NCI-H526 (cell line): ENCODE measurements at places on chromosomes 12 and 14.

GRCh38 chr12:83920821-83921547 is 991.6 kb downstream of the SLC6A15 start:
- DNase-seq: no peak

DNA sequence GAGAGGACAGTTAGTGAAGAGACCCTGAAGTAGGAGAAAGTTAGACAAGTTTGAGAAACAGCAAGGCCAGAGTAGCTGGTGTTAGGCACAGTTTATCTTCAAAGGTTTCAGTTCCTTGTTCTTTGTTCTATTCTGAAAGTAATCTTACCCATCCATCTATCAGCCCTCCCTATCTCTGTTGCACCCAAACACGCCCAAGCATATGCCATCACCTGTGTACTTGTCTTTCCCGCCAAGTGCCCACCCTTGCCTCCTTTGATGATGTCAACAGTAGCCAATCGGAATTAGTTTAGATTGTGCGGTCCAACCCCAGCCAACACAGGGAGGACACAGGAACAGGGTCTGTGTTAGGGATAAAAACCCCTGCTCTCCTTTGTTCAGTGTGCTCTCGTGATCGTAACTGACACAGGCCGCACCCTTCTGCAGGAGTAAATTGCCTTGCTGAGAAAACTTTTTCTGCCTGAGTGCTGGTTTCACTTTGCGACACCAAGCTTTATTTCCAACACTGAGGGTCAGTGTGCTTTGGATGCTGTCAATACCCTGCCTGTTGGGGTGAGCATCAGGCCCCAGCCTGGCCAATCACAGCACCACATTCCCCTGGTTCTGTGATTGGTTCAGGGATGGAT is 4.7 kb upstream of the TMEM229B start:
- DNase-seq: no peak

DNA sequence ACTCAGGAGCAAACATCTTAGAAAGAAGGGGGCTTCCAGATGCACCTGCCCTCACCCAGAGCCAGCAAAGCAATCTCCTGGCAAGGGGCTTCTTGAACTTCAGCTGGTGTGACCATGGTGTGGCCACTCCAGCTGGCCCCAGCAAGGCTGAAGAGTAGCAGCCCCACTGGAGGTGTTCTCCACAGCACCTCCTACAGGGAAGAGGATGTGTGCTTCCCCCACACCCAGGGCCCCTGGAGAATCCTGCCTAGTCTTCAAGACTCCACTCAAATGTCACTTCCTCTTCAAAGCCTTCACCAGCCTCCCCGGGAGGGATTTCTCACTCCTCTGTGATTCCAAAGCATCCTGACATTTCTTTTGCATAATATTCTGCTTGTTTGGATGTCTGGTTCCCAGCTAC is 8.5 kb downstream of the RAB15 start:
- no peak for DNase-seq

- DNase-seq: peak; percentile 55
These were observed 4.6 kb downstream of the ZNF384 start for GRCh38 chr12:6684609-6685008.

DNA sequence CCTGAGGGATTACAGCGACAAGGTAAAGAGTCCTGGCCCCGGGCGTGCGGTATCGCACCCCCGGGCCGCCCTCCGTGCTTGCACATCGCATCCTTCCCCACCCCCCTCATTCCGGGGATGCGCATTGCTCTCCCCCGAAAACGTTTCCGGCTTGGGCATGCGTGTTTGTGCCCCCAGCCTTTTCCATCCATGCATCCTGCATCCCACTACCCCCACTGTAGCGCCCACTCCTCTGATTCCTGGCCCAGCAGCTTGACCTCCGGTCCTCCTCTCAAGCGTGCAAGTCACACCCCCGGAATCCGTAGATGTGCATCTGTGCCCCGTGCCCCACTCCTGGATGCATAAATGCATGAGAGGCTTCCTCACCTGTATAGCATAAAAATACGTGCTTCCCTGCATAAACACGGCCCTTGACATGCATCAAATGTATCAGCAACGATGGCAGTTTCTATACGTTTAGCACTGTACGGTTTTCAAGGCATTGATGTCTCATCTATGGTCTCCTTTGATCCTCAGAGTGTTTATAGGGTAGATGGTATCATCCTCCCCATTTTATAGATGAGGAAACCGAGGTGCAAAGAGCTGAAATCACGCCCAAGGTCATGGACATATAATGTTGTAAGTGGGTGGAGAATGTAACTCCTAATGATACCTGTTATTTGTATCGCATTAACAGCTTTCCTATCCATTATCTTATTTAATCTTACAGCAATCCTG is 484 bp downstream of the RIC8B start:
- peak; percentile 47 for DNase-seq

GRCh38 chr12:116474899-116475298 is 84.3 kb upstream of the MAP1LC3B2 start:
- DNase-seq: no peak

DNA sequence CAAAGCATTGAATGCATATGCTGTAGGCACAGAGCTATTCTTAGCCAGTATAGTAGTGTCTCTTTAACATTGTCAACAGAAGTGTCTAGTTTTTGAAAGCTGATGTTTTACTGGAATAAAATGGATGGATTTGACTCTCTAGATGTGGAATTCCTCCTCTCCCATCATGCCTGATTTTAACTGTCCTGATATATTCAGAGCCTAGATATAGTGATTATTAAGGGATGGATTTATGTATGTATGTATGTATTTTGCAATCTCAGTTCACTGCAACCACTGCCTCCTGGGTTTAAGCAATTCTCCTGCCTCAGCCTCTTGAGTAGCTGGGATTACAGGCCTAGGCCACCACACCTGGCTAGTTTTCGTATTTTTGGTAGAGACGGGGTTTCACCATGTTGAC is 144.8 kb upstream of the NAV3 start:
- no peak for DNase-seq

DNA sequence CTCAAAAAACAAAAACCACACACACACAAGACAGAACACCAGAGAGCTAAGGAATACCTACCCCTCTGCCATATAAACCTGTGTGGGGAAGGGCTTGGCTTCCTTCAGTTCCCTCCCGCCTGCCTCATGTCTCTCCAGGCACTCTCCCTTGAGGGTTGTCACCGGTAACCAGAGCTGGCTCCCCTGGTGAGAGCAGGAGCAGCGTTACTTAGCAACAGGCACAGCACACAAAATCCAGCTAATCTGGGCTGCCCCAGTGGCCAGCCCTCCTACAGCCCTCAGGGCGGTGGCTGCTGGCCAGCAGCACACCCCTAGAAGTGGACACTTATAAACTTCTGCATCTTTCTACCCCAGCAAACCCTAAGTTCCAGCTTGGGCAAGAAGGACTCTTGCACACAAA is 21.6 kb upstream of the NR4A1 start:
- DNase-seq: peak; percentile 80

- DNase-seq: no peak
These were observed 85.7 kb downstream of the NOC4L start for GRCh38 chr12:132229926-132230325.

DNA sequence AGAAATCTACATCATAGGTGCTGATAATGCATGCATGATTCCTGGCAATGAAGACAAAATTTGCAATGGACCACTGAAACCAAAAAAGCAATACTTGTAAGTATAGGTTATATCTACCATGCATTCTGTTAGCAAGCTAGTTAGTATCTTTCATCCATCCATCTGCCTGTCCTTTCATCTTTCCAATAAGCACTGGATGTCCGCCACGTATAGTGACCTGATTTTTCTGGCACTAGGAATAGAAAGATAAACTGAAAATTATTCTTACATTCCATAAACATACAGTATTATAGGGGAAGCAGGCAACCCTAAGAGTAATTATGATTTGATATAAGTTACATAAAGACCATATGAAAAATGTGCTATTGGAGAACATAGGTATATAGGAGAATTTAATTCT is 87.2 kb upstream of the MYF6 start:
- DNase-seq: no peak

DNA sequence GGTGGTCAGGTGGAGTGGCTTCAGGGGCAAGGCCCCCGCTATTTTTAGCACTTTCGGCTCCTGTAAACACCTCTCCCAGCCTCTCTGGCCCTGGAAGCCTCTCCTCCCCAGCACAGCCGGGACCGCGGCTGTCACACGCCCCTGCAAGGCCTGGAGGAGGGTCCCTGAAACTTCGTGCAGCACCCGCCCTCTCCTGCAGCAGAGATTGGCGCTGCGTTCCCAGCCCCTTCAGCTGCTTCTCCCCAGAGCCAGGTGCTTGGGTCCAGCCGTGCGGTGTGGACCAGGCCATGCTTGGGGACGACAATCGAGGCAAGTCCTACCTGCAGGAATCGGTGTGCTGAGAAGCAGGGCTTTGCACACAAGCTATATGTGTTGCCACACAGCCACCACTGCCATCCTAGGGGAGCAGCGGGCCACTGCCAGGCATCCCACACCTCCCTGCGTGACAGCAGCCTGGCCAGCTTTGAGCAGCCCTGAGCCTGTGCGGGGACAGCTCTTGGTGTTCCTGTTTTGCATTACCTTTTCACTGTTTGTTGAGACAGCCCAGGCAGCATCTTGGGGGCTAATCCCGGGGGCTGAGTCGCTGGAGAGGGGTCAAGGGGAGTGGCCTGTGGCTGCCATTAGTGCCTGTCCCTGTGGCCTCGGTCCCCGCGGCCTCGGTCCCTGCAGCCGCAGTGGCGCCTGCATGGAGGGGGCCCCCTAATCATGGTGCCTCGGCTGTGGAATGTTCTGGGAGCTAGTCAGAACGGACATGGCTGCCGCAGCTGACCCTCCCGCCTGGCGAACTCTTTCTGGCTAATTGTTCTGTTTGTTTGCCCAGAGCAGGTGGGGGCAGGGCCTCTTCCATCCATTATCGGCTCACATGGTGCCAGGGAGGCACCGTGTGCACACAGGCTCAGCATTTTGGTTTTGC is 27.6 kb upstream of the TRAF3 start:
- DNase-seq: peak; percentile 19

DNA sequence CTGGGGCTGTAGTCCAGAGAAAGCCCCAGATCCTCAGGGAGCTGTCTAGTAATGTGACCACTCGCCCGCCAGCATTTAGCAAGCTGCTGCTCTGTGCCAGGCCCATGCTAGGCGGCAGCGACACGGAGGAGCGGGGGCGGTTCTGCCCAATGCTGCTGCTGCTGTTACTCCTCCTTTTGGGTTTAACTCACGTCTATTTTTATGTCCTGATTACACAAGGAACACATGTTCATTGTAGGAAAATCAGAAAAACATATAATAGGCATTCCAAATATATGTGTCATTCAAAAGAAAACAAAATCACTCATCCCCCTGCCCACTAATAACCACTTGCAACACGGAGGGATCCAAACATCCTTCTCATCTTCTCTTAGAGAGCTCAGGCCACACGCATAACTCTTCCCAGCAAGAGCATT is 30.4 kb downstream of the CCDC92 start:
- no peak for DNase-seq

- no peak for DNase-seq
These were observed 50.8 kb downstream of the DGLUCY start for GRCh38 chr14:91164676-91165075.

GRCh38 chr12:15505616-15506015 is 183.3 kb downstream of the PTPRO start:
- no peak for DNase-seq

DNA sequence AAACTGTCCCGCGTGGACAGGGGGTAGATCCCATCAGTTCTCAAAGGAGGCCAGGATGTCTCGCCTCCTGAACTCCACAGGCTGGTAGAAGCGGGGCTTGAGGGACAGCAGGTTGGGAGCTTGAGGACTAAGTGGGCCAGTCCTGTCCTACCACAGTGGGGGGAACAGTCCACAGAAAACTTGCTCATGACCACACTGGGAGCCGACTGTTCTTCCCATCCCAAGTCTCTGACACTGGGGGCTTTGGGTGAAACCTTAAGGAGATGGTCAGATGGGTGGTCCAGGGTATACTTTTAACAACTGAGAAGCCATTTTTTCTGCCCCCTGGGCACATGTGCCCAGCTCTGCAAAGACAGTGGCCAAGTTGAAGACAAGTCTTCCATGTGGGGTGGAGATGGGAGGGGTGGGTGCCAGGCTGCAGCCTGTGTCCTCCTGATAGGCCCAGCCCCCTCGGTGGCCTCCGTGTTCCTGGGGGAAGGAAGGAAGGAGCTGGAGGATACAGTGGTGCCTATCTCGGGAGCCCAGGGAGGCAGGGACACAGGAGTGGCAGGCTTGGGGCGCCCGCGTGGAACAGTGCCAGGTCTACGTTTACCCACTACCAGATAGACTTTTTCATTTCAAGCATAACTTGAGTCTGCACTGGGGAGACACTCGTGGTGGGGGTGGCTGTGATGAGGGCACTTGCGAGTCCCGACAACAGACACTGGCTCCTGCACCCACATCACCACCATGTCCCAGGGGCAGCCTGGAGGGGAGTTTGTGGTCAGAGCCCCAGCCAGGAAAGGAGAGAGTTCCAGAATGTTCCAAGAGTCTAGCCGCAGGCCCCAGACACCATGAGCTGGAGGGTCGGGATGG is 14.7 kb downstream of the RHOF start:
- DNase-seq: no peak

- no peak for DNase-seq
These were observed 413.2 kb downstream of the FLRT2 start for GRCh38 chr14:85943192-85943591.
